GM23248 (cell line): ENCODE measurements at places on chromosomes 1 and 21. TPM values are rescaled to one million over a fixed set of nuclear protein-coding genes. Genes with fewer than 3 reads are reported as not detected.

INKA2 gene
- total RNA-seq: 0.63 and 1.3 TPM in 2 replicates

- no peaks in the 10 kb centered on the region for H3K4me1 ChIP-seq
- no peak overlapping the region for H3K4me3 ChIP-seq
- no peak overlapping the region for H3K27ac ChIP-seq
- DNase-seq: no peak
- no peaks in the 10 kb centered on the region for H3K27me3 ChIP-seq
These were observed 50.1 kb upstream of the KCNJ15 start for GRCh38 chr21:38206646-38207045.

ENSA gene
- 47.4 and 54.3 TPM in 2 replicates for total RNA-seq

DNA sequence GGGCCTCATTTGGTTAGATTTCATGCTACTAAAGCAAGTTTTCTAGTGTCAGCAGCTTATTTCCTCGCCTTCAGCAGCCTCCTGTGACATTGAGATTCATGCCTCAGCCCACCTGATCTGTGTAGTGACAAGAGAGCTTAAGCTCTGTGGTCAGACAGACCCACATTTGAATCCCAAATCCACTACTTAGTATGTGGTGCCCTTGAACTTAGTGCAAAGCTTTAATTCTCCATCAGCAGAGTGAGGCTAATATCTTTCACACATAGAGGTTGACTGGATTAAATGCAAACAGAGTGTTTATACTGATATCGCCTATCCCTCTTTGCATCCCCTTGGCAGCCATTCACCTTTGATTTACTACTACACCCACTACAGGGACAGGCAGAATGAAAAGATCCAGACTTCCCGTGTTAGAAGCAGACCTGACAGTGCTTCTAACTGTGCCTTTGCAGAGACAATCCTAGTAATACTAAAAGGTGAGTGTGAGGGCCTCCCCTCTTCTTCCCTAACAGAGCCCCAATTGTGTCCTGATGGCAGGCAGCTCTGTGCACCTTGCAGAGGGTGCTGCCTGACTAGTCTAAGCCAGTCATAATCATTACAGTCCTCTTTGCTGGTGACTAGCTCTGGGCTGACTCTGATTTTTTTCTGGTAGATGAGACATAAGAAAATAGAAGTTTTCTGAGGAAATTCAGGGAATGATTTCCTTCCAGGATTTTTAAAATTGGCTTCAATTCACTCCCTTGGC lies 264.0 kb downstream of the CTH start:
- no peak overlapping the region for H3K4me3 ChIP-seq
- H3K27me3 ChIP-seq: 0 out of 2 replicates have a peak, but pooled peaks cover 4% of the 10 kb centered on the region
- no peak for DNase-seq

S100A12 gene
- total RNA-seq: not detected in 2 replicates

DNA sequence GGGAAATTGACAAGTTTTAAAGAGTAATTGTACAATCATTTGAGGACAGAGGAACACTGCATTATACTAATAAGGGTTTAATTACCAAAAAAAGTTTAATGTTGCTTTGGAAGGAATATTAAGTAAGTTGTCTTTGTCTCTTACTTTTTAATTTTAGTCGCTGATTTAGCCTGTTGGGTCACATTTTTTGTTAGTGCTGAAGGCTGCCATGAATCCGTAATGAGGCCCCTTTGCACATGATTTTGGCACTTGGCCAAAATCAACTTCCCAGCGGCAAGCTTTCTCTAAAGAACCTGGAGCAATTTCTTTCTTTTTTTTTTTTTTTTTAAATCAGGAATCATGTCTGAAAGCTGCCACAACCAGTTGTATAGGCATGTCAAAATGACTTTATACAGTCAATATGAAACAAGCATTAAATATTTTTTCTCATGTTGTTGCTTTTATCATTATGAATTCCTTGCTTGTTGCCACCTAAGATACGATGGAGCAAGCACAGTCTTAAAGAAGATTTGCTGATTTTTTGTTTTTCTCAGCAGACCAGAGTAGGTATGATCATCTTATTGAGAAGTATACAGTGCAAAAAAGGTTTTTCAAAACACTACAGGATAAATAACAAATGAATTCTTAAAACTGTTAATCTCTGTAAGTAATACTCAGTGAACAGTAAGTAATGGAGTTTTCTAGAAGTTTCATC lies 690.4 kb downstream of the USP25 start:
- H3K27ac ChIP-seq: no peak overlapping the region
- no peaks in the 10 kb centered on the region for H3K4me1 ChIP-seq
- DNase-seq: peak; percentile 14
- no peaks in the 10 kb centered on the region for H3K36me3 ChIP-seq

THEM4 gene
- total RNA-seq: 10.0 and 14.6 TPM in 2 replicates

DNA sequence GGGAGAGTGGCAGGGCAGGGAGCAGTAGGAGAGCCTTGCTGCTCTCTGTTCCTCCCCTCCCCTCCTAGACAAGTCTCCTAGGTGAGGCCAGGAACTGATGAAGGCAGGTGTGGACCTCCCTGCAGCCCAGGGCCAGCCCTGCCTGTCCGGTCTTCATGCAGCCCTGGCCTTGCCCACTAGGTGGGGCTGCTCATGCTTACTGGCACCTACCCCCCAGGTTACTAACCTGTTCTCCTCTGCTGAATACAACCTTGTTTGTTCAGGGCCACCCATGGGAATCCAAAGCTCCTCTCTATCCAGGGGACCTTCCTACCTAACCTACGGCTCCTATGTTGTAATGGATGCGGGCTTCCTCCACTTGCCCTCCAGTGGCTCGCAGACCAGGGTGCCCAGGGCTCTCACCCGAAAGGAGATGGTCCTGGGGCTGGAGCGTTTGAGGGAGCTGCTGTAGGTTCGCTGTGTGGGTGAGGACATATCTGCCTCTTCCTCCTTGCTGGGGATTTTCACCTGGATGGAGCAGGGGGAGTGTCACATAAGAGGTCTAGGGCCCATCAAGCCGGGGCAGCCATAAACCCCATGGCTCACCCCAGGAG lies 7.9 kb upstream of the TNNT2 start:
- H3K27me3 ChIP-seq: no peaks in the 10 kb centered on the region
- no peak overlapping the region for H3K27ac ChIP-seq
- peaks cover 15% of the 10 kb centered on the region for H3K4me1 ChIP-seq
- no peaks in the 10 kb centered on the region for H3K36me3 ChIP-seq

NUAK2 gene
- total RNA-seq: 3.0 and 4.4 TPM in 2 replicates

GRCh38 chr1:240399381-240399780 lies 212.6 kb downstream of the GREM2 start:
- H3K4me1 ChIP-seq: peaks cover 79% of the 10 kb centered on the region
- H3K4me3 ChIP-seq: peak overlapping the region; percentile 16; the same call in 1 of the 2 replicates
- H3K27ac ChIP-seq: peak overlapping the region; percentile 89
- H3K27me3 ChIP-seq: no peaks in the 10 kb centered on the region

DNA sequence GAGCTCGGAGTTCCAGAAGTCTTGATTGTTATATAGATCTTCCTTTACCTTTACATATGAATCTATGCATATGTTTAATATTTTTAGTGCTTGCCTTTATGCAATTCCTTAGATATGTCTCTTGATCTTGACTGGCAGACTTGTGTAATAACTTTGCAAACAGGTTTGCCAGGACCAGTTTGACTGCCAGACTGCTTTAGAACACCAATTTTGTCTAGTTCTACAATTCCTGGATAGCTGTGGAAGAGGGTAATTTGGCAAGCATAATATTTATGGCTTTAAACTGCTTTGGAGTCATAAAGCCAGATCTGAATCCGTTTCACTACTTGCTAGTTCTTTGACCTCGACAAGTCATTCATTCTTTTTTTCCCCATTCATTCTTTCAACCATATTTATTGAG lies 250.0 kb downstream of the FAF1 start:
- no peaks in the 10 kb centered on the region for H3K36me3 ChIP-seq
- no peaks in the 10 kb centered on the region for H3K27me3 ChIP-seq
- H3K4me3 ChIP-seq: no peak overlapping the region
- no peak for DNase-seq
- no peak overlapping the region for H3K27ac ChIP-seq

DNA sequence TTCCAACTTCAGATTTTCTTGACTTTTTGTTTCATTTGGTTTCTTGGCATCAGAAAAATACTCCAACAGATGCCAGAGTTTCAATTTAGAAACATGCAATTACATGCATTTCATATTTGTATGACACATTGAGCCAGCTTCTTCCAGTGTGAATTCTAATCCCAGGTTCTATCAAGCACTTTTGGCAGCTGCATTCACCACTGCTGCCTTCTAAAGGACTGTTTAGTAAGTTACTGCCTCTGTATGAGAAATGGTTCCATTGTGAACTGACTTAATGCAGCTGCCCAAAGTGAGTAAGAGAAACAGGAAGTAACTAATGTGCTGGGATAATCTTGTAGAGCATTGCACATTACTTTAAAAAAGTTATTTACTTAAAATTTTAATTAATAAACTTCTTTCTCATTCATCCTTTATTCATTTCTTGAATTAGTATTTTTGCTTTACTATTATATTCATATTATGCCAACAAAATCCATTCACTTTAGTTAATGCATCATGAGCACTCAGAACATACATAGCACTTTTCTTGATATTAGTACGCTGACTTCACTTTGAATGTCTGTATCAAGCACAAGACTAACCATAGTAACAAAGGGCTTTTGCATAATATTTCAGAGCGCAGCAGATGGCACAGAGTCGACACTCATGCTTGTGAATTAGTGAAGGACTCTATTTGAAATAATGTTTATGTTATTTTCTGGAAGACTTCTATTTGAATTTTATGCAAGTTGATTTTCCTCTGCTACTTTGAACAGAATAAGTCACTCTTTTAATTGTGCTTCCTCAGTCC lies 9.8 kb downstream of the RGS18 start:
- H3K4me3 ChIP-seq: no peak overlapping the region
- H3K4me1 ChIP-seq: no peaks in the 10 kb centered on the region
- no peaks in the 10 kb centered on the region for H3K36me3 ChIP-seq
- H3K27me3 ChIP-seq: no peaks in the 10 kb centered on the region

FMO5 gene
- 1.8 and 4.9 TPM in 2 replicates for total RNA-seq

DNA sequence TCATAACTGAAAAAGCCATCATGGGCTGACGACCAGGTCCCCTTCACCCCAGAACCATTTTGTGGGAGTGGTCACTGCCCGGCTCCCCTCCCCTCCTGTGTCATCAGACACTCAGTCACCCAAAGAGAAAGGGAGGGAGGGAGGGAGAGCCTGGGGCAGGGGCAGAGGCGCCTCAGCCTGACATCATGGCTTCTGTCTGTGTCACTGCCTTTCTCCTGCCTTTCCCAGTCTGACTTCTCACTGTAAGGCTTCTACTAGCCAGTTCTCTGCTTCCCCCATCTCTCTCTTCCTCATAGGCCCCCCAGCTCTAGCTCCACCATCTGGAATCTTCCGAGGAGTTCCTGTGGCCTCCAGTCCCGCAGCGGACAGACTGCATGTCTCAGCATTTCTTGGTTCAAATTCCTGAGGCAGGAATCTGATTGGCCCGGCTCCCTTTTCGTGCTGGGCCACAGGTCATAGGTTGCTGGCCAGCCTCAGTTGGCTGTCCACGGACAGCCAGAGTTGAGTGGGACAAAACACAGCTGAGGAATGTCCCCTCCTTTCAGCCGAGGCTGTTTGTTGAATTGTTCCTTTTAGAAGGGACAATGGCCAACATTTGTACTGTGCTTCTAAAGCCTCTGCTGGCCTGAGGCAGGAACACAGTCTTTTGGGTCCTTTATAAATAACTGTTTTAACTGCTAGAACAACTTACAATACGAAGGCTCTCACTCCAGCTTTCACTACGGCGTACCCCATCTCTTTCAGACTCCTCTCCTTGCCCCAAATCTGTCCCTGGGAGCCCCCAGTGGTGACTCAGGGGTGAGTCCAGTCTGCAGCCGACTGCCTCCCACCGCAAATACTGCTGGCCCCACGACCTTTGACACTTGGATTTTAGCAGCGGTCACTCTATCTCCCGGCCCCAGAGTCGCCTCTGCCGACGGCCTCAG lies 18.7 kb upstream of the KANK4 start:
- no peaks in the 10 kb centered on the region for H3K36me3 ChIP-seq
- no peak overlapping the region for H3K4me3 ChIP-seq
- H3K27ac ChIP-seq: no peak overlapping the region
- no peaks in the 10 kb centered on the region for H3K27me3 ChIP-seq

DNA sequence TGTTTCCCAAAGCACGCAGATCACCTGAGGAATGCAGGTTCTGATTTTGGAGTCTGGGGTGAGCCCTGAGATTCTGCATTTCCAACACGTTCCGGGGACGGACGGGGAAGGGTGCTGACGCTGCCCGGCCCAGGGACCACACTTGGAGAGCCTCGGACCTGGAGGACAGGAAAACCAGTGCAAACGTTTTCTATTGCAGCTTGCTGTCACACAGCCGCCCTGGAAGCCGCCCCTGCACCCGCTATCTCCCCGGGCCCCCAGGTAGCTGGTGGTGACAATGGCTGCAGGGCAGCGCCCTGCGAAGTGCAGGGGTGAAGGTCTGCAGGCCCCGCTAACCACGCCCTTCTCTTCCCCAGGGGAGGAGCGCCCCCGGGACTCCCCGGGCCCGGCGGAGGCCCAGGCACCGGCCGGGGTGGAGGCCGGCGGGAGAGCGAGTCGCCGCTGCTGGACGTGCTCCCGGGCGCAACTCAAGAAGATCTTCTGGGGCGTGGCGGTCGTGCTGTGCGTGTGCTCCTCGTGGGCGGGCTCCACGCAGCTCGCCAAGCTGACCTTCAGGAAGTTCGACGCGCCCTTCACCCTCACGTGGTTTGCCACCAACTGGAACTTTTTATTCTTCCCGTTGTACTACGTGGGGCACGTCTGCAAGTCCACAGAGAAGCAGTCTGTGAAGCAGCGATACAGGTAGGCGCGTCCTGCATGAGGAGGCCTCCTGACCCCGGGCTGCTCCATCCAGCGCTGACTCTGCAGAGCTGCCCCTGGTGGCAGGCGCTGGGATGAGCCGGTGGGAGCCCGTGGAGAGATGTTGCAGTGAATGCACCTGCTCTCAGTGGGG lies 142.0 kb upstream of the COA6 start:
- H3K36me3 ChIP-seq: no peaks in the 10 kb centered on the region
- H3K27ac ChIP-seq: no peak overlapping the region
- no peak for DNase-seq

DNA sequence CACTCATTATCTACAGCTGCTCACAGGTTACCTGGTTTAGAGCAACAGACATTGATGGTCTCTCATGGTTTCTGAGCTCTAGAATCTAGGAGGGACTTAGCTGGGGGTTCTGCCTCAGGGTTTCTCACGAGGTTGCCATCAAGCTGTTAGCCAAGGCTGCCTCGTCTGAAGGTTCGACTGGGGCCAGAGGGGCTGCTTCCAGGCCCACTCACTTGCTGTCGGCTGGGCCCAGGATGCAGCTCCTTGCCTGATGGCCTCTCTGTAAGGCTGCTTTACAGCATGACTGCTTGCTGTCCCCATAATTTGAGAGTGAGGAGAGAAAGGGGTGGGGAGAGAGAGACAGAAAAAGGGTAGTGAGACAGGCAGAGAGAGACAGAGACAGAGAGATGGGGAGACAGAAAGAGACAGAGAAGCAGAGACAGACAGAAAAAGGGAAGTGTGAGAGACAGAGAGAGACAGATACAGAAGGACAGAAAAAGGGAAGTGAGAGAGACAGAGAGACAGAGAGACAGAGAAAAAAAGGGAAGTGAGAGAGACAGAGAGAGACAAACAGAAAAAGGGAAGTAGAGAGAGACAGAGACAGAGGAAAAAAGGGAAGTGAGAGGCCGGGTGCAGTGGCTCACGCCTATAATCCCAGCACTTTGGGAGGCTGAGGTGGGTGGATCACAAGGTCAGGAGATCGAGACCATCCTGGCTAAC lies 106.8 kb upstream of the C1orf174 start:
- no peaks in the 10 kb centered on the region for H3K36me3 ChIP-seq
- no peak overlapping the region for H3K27ac ChIP-seq
- no peak for DNase-seq
- H3K4me1 ChIP-seq: no peaks in the 10 kb centered on the region
- no peak overlapping the region for H3K4me3 ChIP-seq
- H3K27me3 ChIP-seq: no peaks in the 10 kb centered on the region
